ENCODE measurements at places on chromosomes 7 and 10.

- DNase-seq = peak; percentile 5
These were observed 59.4 kb downstream of the CUZD1 start for GRCh38 chr10:122786269-122786668.

GRCh38 chr7:95840953-95841950 is 68.9 kb downstream of the DYNC1I1 start:
- DNase-seq = no peak

GRCh38 chr10:132096863-132097478 is 31.2 kb downstream of the JAKMIP3 start:
- DNase-seq = no peak

GRCh38 chr10:1290071-1290471 is 233.9 kb downstream of the WDR37 start:
- no peak for DNase-seq

- DNase-seq = peak; percentile 43
These were observed 41.6 kb downstream of the NEBL start for GRCh38 chr10:20855398-20856038.

DNA sequence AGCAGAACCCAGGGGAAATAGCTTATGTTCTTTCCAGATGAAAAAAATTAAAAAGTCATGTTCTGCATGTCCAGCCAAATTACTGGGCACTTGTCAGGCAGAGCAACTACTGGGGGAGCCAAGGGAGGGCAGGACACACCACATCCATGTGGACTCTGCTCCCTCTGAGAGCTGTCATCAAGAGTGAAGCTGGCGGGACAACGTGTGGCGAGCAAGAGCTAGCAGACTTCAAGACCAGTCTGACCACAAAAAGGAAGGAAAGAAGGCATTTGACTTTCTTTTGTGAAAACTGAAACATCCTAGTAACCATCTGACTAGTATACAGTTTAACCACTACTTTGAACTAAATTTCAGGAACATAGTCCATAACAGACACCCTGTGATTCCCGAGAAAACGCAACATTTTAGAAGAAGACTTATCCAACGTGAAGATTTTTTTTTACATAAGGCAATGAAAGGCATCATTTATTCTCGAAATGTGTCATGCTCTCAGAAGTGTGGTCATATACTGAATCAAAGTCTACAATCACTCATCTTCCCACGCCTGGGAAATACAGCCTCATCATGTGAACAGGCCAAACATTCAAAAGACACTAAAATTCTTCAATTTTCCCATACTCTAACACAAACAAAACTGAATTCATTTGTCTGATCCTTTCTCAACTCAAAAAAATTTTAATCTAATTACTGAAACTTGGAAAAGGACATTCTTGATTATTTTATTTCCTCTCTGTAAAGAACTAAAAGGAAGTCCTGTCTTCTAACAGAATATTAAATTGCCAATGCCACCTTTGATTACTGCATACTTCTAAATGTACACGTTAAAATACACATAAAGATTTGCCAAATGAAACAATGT is 15.5 kb downstream of the CYTH3 start:
- DNase-seq = peak; percentile 78

DNA sequence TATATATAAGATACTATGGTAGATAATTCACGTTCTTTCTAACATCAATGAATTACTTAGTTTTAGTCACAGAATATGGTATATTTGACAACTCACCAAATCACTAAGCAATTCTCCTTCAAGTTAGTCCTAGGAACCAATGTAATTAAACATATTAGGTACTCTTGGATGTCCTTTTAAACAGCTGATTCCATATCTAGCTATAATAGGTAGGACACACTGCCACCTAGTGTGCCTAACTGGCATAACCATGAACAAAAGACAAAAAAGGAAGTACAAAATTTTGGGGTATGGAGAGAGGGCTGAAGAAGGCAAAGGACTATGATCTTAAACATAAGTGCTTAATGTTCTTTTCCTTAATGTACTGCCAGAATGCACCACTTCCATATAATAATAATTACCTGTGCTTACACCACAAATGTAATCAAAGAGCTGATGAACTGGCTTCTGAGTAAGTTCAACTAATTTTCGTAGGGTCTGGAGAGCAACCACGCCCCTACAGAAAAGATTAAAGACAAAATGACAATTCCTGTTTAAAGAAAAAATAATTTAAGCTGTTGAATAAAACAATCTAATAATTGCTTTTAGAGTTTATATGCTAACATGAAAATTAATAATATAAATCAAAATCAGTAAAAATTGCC is 28.7 kb downstream of the PNPLA8 start:
- peak; percentile 46 for DNase-seq

DNA sequence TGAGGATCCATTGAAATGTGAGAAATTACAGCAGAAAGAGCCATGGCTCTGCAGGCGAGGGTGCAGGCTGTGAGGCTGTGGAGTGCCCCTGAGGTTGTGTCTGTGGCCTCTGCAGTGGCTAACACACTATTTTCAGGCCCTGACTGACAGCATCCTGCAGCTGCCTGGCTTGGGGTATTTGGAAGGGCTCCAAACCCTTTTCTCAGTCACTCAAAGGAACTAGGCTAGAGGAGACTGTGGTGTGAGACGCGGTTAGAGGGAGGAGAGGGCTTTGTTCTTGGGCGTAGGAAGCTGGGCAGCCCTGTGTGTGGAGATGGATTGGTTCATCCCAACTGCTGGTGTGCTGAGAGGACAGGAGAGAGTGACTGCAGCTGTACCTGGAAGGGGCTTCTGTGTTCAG is 134.9 kb downstream of the RAMP3 start:
- DNase-seq = no peak

DNA sequence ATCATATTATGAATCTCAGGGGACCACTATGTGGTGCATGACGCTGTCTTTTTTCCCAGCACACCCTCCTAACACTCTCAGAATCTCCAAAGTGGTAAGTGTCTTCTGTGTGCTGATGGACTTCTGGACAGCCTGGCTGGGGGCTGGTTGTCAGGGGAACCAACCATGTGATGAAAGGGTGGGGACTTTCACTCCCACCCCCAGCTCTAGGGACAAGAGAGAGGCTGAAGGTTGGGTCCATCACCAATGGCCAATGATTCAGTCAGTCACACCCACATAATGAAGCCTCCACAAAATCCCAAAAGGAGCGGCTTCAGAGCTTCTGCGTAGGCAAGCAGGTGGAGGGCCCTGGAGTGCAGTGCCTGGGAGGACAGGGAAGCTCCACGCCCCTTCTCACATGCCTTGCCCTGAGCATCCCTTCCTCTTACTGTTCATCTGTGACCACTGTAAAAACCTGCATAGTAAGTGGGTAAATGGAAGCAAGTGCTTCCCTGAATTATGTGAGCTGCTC is 44.6 kb downstream of the RASGEF1A start:
- no peak for DNase-seq

DNA sequence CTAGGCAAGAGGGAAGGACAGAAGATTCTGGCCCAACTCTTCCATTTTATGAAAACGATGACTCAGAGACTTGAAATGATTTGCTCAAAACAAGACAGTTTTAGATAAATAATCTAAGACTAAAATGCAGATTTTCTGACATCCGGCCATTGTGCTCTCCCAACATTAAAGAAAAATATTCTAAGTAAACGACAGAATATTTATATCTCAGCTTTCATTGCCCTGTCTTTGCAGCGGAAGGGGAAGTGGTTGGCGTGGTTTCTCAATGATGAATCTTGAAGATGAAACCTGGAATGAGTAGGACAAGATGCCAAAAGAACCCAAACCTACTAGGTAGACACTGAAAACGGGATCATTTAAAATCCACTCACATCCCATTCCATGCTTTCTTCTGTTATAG is 28.9 kb upstream of the NPY start:
- DNase-seq = no peak

DNA sequence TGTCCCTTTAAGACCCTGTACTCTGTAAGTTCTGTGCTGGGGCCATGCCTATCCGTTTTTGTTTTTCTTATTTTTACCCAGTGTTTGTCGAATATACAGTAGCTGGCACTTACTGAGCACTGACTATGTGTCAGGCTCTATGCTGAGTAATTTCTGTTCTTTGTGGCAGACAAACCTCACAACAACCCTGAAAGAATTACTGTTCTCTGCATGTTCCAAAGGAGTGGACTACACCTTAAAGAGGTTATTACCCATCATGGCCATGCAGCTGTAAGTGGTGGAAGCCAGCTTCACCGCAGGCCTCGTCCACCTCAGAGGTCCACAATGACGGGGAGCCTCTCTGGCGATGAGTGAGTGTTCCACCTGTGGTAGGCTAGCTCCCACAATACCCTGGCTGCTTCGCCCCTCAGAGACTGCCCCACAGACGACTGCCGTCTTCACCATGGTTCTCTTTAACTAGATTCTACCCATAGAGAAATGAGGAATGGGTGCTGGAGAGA is 30.1 kb upstream of the RBM20 start:
- DNase-seq = no peak

DNA sequence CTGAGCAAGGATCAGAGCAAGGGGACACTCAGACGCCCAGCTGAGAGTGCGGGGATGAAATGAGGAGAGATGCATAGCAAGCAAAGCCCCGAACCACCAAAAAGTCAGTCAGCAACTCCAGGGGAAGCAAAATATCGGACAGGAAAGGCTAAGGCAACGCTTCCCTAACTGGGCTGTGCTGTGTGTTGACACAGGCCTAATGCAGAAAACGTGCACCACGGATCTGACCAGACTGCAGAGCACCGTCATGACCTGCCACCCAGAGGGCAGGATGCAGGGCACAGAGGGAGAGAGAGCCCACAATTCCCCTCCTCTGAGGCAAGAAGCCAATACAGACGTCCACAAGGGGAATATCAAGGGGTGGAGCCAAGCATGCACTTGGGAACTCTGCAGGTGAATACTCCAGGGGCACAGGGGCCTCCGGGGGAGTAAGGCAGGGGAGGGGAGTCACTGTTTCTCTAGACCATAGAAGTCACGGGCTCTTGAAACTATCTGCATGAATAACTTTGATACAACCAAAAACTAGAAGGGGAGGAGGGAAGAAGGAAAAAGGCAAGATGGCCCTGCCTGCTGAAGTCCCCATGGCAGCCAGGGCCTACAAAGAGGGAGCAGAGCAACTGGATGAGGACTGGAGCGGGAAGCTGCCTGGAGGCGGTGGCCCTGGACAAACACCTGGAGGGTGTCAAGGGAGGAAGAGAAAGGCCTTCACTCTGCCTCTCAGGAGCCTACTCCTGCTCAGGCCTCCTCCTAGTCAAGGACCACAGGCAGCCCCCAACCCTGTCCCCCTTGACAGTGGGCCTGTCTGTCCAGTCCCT is 26.2 kb downstream of the GRID1 start:
- DNase-seq = no peak

GRCh38 chr7:112708236-112708635 is 82.0 kb downstream of the TMEM168 start:
- no peak for DNase-seq

DNA sequence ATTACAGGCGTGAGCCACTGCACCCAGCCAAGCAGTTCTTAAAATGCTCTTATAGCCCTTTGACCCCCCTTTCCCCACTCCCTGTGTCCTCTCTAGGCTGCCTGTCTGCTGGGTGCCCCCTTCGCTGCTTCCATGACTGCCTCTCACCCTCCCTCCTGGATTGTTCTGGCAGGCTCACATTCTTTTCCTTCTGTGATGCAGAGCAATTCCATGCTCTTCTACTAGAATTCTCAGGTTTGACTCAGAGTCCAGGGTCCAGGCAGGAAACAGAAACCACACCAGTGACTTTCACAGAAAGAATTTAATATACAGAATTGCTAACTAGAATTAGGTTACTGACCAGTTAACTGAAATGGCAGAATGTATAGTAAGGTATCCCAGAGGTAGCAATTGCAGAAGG is 244.8 kb downstream of the BAMBI start:
- peak; percentile 75 for DNase-seq

DNA sequence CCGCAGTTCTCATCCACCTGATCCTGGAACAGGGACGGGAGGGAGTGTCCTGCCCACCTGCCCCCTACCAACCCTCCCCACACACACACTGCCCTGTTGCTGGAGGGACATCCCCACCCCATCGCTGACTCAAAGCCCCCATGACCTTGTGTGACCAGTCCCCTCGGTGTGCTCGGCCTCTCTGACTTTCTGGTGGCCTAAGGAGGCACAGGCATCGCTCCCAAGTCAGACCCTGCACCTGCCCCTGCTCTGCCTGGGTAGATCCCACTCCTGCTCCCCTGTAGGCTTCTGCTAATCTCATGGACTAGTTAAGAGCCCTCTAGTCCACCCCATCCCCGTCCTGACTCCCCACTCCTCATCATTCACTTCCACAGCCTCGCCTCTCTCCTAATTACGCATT is 58.8 kb upstream of the DOCK1 start:
- DNase-seq = no peak

- DNase-seq = no peak
These were observed 309.1 kb downstream of the LRMDA start for GRCh38 chr10:75740541-75740940.

DNA sequence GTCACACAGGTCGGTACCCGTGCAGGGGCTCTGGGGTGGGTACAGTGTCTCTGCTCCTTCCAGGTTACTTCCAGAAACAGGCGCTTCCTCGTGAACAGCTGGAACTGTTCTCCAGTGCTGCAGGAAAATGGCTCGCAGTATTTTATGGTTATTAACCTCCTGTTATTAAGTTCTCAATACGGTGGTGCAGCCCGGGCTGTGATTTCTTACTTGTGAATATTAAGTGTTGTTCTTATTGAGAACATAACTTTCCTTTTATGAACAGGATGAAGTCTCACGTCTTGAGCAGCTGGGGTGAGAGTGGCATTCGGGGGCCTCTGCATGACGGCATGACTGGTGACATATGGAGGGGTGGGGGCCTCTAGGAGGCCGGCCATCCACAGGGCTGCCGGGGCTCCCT is 430.8 kb downstream of the GLRX3 start:
- DNase-seq = no peak

GRCh38 chr7:37698782-37699181 is 15.2 kb downstream of the GPR141 start:
- DNase-seq = no peak

DNA sequence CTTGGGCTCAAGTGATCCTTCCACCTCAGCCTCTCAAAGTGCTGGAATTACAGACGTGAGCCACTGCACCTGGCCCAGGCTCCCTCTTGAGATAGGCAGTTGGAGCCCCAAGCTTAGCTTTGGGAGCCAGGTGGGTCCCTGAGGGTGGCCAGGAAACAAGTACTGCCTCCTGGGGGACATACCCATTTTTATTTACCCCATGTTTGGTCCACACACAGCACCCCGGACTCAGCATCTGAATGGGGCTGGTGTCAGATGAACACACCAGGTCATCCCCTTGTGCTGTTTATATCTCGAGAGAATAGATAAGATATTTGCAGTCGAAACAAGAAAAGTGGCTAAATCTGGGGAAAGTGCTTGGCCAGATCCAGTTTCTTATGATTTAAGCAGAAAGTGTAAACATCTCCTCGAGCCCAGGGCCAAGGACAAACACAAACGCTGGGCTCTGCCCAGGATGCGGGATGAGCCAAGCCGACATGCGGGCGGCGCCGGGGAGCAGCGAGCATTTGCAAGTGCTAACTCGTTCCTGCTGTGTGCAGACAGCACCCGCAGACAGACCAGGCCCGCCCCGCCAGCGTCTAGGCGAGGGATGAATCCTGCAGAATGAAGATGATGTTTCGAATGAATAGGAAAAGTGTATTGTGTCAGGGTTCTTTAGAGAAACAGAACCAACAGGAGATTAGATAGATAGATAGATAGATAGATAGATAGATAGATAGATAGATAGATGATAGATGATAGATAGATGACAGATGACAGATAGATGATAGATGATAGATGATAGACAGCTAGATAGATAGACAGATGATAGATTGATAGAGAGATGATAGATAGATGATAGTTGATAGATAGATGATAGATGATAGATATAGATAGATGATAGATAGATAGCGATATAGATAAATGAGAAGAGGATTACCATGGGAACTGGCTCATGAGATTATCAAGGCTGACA is 44.4 kb upstream of the OCM2 start:
- DNase-seq = no peak

GRCh38 chr7:103292122-103292521 is 5.1 kb upstream of the PMPCB start:
- DNase-seq = no peak

- DNase-seq = no peak
These were observed 41.9 kb upstream of the NXPH1 start for GRCh38 chr7:8391353-8392062.
